ENCODE measurements at places on chromosomes 7 and 10. TPM values are rescaled to one million over a fixed set of nuclear protein-coding genes. Genes with fewer than 3 reads are reported as not detected.

- H3K27ac ChIP-seq = no peak overlapping the region
- no peaks in the 10 kb centered on the region for H3K36me3 ChIP-seq
- no peak for DNase-seq
- H3K27me3 ChIP-seq = no peaks in the 10 kb centered on the region
- H3K4me3 ChIP-seq = no peak overlapping the region
- H3K4me1 ChIP-seq = no peaks in the 10 kb centered on the region
Observed at GRCh38 chr10:62424026-62424425, 49.9 kb downstream of the ZNF365 start.

- H3K27me3 ChIP-seq = peaks cover 4% of the 10 kb centered on the region
- H3K4me3 ChIP-seq = no peak overlapping the region
- DNase-seq = no peak
- no peak overlapping the region for H3K27ac ChIP-seq
- H3K4me1 ChIP-seq = peaks cover 8% of the 10 kb centered on the region
- H3K36me3 ChIP-seq = peaks cover 11% of the 10 kb centered on the region
Observed at GRCh38 chr7:157425761-157426160, 89.0 kb downstream of the DNAJB6 start.

GRCh38 chr10:68224810-68225209, 7.1 kb downstream of the ATOH7 start:
- no peaks in the 10 kb centered on the region for H3K4me1 ChIP-seq
- no peak for DNase-seq
- no peak overlapping the region for H3K4me3 ChIP-seq
- H3K27me3 ChIP-seq = no peaks in the 10 kb centered on the region
- no peak overlapping the region for H3K27ac ChIP-seq

- peak; percentile 85 for DNase-seq
- no peak overlapping the region for H3K27ac ChIP-seq
- H3K4me1 ChIP-seq = peaks cover 6% of the 10 kb centered on the region
Observed at GRCh38 chr10:93554760-93555432, 11.6 kb upstream of the FFAR4 start.

The GIMAP7 gene
- total RNA-seq = 2.2 TPM

DNA sequence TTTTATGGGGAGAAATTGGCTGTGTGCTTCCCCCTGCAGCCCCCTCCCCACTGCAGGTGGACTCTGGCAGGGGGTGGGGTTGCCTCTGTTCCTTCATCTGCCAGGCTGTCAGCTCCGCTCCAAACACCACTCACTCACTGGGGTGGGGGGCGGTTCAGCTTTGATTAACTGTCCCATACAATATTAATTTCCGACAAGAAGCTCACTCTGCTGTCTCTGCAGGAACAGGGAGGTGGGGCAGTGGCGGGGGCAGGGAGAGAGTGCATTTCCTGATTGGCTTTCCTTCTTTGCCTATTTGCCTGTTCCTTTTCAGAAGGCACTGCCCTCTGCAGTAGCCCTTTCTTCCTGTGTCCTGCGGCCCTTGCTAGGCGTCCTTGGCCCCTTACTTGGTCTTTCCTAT, 500.8 kb downstream of the PLXNA4 start:
- H3K36me3 ChIP-seq = no peaks in the 10 kb centered on the region
- H3K4me1 ChIP-seq = peaks cover 21% of the 10 kb centered on the region
- DNase-seq = peak; percentile 14
- H3K27me3 ChIP-seq = peaks cover 6% of the 10 kb centered on the region

The A1CF gene
- total RNA-seq = not detected

The C10orf95 gene
- 0.18 TPM for total RNA-seq

DNA sequence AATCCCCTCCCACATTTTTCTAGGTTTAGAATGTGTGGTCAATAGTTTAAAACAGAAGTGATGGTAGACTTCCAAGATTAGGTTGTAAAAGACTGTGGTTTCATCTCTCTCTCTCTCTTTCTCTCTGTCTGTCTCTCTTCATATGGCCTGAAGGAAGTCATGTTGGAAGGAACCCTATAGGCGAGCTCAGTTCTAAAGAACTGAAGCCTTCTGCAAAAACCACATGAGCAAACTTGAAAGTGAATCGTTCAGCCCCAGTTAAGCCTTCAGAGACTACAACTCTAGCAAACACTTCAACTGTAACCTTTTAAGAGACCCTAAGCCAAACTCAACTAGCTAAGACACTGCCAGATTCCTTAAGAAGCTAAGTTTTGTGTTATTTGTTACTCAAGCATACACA, 707.5 kb upstream of the LRRTM3 start:
- no peak for DNase-seq
- no peaks in the 10 kb centered on the region for H3K27me3 ChIP-seq
- no peaks in the 10 kb centered on the region for H3K4me1 ChIP-seq
- no peak overlapping the region for H3K4me3 ChIP-seq
- no peaks in the 10 kb centered on the region for H3K36me3 ChIP-seq

The EPO gene
- total RNA-seq = 0.33 TPM

DNA sequence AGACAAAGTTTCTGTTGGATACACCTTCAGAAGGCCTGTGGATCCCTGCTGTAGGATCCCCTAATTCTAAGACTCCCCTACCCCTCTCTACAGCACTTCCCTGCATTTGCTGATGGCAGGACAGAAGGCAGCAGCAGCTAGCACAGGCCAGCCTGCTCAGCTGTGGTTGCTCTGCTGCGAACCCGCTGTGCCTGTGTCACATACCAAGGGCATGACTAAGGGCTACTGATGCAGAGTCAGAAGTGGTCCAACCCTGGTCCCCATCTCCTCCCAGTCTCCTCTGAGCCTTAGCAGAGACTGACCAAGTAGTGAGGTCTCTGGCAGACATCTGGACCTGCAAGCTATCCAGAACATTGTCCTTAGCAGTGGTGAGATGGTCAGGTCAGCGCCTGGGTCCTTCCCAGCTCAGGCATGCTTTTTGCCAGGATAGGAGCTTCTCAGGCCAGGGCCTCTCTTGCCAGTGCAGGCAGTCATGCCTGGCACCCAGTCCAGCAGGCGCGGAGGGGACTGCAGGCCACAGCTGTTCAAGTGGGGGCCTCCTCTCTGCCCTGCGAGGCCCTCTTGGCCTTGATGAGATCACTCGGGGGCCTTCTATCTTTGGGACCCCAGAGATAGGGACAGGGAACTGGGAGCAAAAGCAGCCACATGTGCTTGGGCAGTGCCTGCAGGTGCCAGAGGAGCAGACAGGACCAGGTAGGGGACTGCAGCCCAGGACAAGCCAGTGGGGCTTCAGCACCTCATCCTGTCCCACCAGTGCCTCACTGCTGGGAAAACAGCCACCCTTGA, 146.4 kb downstream of the ZNF248 start:
- H3K4me1 ChIP-seq = no peaks in the 10 kb centered on the region
- no peak for DNase-seq
- no peak overlapping the region for H3K4me3 ChIP-seq
- H3K27ac ChIP-seq = no peak overlapping the region
- peaks cover 10% of the 10 kb centered on the region for H3K27me3 ChIP-seq

The SLC26A3 gene
- total RNA-seq = not detected

DNA sequence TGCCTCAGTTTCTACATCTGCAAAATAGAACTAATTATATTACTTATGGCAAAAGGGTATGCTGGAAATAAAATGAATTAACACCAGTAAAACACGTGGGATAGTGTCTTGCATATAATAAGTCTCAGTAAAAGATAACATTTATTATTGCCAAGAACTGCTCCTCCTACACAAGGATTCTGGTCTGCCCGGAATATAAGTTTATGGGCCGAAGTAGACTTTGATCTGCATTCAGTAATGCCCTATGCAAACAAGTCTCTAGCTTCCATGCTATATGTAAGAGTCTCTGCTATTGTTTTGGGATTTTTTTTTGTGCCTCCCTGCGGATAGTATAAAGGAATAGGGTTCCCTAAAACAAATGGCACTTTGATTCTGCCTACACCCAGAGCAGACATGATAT, 125.6 kb upstream of the SLC26A5 start:
- H3K4me1 ChIP-seq = no peaks in the 10 kb centered on the region
- H3K27me3 ChIP-seq = no peaks in the 10 kb centered on the region
- no peaks in the 10 kb centered on the region for H3K36me3 ChIP-seq
- no peak overlapping the region for H3K4me3 ChIP-seq
- no peak for DNase-seq
- H3K27ac ChIP-seq = no peak overlapping the region

The C10orf62 gene
- not detected for total RNA-seq

GRCh38 chr7:66630531-66630930, 1.9 kb downstream of the KCTD7 start:
- peaks cover 14% of the 10 kb centered on the region for H3K36me3 ChIP-seq
- H3K27ac ChIP-seq = no peak overlapping the region
- H3K4me1 ChIP-seq = peaks cover 8% of the 10 kb centered on the region
- no peak for DNase-seq
- H3K4me3 ChIP-seq = peak overlapping the region; percentile 34

DNA sequence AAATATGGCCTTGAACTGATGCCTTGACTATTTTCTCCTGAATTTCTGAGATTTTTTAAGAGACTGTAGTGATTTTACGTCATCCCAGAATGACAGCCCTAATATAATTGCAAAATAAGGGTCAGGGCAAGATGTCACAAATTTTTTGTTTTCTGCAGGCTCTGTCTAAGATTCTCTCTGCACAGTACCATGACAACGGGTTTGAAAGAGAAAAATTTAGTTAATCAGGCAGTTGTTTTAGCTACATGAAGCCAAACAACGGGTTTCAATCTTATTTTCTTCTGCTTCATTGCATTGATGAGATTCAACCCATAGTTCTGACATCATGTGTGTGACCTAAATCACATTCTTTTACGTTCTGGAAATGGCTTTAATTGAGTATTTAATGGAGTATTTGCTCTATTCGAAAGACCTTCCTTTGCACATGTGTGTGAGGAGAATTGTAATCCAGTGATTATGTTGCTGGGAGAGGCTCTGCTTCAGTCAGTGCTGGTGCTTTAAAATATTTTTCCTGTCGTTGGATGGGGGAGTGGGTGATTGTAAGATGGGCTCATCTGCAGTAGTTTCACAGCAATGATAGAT, 118.0 kb upstream of the RHOBTB1 start:
- H3K4me3 ChIP-seq = no peak overlapping the region
- no peaks in the 10 kb centered on the region for H3K4me1 ChIP-seq
- H3K36me3 ChIP-seq = no peaks in the 10 kb centered on the region
- DNase-seq = no peak
- no peaks in the 10 kb centered on the region for H3K27me3 ChIP-seq

The FBH1 gene
- total RNA-seq = 95.2 TPM

DNA sequence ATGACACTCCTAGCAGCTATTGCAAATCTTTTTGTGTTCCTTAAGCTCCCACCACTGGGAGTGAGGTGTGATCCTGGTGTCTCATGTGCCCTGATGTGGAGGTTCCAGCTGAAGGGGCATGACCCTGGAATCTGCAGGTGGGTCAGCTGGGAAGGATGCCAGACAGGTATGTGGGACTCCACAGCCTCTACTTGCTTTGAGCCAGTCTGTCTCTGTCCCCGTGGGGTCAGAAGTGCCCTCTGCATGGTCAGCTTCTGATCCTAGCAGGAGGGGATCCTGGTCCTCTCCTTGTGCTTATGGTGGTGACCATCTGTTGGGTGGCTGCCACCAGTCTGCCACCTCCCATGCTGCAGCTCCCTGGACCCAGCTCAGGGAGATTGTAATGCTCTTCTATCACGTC, 51.1 kb upstream of the COMTD1 start:
- peaks cover 12% of the 10 kb centered on the region for H3K4me1 ChIP-seq
- no peak overlapping the region for H3K27ac ChIP-seq
- no peak for DNase-seq
- H3K27me3 ChIP-seq = peaks cover 2% of the 10 kb centered on the region

The ANXA8L1 gene
- total RNA-seq = not detected

GRCh38 chr10:33154590-33154989, 179.9 kb downstream of the NRP1 start:
- no peaks in the 10 kb centered on the region for H3K36me3 ChIP-seq
- no peak for DNase-seq
- no peak overlapping the region for H3K4me3 ChIP-seq
- H3K27me3 ChIP-seq = peaks cover 1% of the 10 kb centered on the region
- H3K4me1 ChIP-seq = peaks cover 6% of the 10 kb centered on the region

- peaks cover 7% of the 10 kb centered on the region for H3K27me3 ChIP-seq
- no peaks in the 10 kb centered on the region for H3K36me3 ChIP-seq
- H3K4me3 ChIP-seq = no peak overlapping the region
- H3K4me1 ChIP-seq = no peaks in the 10 kb centered on the region
- H3K27ac ChIP-seq = no peak overlapping the region
- no peak for DNase-seq
Observed at GRCh38 chr10:45383682-45384330, 9.8 kb downstream of the ALOX5 start.

The OR6B1 gene
- not detected for total RNA-seq

- no peaks in the 10 kb centered on the region for H3K27me3 ChIP-seq
- no peak overlapping the region for H3K4me3 ChIP-seq
- H3K36me3 ChIP-seq = no peaks in the 10 kb centered on the region
- H3K27ac ChIP-seq = no peak overlapping the region
Observed at GRCh38 chr10:10642751-10643150, 374.9 kb upstream of the CELF2 start.

The UPK3BL2 gene
- total RNA-seq = 9.3 TPM

DNA sequence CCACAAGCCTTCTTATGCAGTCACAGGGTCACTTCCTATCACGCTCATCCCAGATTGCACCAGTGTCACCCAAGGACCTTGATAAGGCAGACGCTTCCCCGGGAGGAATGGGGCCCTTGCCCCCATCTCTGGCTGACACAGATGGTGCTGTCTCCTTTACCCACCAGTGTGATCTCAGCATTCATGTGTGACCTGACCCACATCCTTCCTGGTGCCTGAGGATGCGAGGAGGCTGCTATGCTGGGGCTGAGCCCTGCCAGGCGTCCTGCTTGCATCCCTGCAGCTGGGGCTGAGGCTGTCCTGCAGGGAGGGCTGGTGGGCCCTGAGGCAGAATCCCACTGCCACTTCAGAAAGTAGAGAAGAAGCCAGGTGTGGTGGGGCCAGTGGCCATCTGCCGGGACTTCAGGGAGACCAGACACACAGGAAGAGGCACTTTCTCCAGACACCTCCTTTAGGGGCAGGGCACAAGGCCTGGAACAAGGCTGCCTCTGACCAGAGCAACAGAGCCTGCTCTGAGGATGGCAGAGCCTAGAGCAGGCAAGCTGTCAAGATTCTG, 35.3 kb downstream of the RASGEF1A start:
- H3K27ac ChIP-seq = no peak overlapping the region
- H3K36me3 ChIP-seq = no peaks in the 10 kb centered on the region
- DNase-seq = no peak
- no peak overlapping the region for H3K4me3 ChIP-seq
- peaks cover 3% of the 10 kb centered on the region for H3K4me1 ChIP-seq

The CEP55 gene
- total RNA-seq = 3.5 TPM

The TLX1 gene
- 31.0 TPM for total RNA-seq

GRCh38 chr10:71623098-71623985, 96.2 kb downstream of the C10orf105 start:
- H3K4me1 ChIP-seq = peaks cover 29% of the 10 kb centered on the region
- peak overlapping the region; percentile 68 for H3K27ac ChIP-seq
- peak; percentile 46 for DNase-seq
- no peak overlapping the region for H3K4me3 ChIP-seq
- peaks cover 2% of the 10 kb centered on the region for H3K27me3 ChIP-seq

The MDFIC gene
- total RNA-seq = 22.3 TPM

The NRCAM gene
- total RNA-seq = 2.2 TPM

The OGDHL gene
- 7.5 TPM for total RNA-seq

DNA sequence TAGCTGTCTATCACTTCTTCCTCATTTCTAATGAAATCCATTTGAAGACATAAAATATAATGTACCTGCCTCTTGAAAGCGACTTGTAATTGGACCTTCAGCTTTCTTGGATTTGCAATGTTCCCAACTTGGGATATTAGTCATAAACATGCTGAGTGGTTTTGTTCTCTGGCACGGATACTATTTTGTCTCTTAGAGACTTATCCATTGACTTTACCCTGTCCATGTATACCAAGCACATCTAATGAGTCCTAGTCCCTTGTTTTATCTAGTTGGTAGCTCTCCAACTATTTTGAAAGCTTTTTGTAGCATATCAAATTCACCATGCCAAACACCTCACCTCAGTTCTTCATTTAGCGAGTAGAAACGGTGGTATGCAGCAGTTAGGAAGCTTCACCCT, 18.9 kb downstream of the PLEKHS1 start:
- H3K4me3 ChIP-seq = no peak overlapping the region
- H3K36me3 ChIP-seq = no peaks in the 10 kb centered on the region
- H3K4me1 ChIP-seq = no peaks in the 10 kb centered on the region
- H3K27ac ChIP-seq = no peak overlapping the region
- DNase-seq = no peak
- H3K27me3 ChIP-seq = no peaks in the 10 kb centered on the region
